ENCODE measurements at places on chromosomes 2 and 18.
A peak's percentile ranks its signal among the peaks of the same experiment; 100 is the strongest.

DNA sequence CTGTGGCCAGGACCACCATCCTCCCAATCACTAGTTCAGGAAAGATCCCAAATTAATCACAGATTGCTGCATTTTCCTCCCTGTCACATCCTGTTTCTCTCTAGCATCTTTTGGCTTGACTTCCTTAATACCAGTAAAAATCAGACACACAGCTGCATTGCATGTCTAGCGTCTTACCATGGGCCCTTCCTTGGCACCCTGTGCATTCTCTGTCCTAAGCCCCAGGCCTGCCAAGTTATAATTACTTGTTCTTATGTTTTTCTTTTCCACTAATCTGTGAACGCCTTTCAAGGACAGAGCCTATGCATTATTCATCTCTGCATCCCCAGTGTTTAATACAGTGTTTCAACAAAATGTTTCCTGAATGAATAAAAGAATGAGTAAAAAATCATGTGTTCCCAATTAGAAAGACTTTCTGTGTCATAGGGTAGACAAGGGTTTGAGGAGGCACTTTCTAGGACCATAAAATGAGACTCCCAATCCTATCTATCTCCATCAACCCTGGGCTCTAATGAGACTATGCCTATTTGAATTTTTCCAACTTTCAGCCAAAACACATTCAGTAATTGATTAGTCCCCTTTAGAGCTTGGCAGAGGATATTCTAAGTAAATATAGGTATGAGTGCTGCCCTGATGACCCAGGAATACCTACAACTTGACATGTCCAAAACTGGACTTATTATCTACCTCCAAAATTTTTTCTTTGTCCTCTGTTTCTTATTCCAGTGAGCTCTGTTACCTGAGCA, 10.3 kb upstream of the NT5C1B start:
- no peak for DNase-seq

- no peak for DNase-seq
These were observed 114.1 kb downstream of the MMADHC start for GRCh38 chr2:149473521-149473920.

DNA sequence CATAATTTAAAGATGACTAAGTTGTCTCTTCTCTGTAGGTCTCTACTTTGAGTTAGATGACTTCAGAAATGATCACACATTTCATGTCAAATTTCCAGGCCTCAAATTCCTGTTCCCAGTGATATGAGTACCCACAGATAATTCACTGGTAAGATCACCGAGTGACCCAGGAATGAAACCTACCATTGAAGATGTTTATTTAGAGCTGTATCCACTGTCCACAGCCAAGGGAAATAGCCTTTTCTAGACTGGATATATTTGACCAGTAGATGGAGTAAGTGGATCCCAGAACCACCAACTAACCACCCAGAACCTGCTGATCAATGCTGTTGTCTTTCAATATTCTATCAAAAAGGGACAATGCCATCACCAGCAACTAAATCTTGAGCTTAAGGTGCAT, 238.8 kb downstream of the SLC8A1 start:
- no peak for DNase-seq

DNA sequence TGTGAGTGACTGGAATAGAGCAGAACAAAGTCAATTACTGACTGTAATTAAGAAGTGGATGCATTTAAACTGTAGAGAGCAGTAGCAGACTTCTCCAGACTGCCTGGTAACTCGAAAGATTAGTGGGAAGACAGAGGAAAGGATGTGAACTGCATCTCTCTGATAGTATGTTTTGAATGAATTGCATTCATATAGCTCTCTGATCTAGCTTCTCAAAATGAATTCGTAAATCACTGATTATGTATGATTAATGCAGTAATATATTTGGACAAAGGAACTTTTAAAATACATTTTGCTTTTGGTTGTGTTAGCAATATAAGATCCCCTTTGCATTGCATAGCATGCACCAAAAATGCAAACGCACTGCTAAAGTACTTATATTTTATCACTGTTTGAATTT, 304.0 kb downstream of the ARHGAP15 start:
- no peak for DNase-seq

DNA sequence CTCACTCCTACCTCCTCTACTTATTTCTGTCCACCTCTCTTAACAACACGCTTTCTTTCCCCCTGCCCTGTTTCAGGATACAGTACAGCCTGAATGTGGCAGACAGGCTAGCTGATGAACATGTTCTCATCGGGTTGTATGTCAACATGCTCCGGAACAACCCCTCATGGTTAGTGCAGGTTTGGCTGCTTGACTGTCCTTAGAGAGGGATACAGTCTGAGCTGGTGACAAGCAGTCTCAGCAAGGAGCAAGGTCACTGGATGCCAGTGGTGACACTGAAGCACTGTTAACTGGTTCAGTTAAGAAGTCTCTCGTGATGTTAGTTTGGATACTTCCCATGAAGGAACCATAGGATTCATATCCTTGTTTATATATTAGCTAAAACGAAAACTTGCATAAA, 128.6 kb downstream of the DTNA start:
- DNase-seq, result no peak

GRCh38 chr2:51218047-51218446, 186.1 kb upstream of the NRXN1 start:
- DNase-seq, result no peak

GRCh38 chr2:10368491-10369231, 66.0 kb downstream of the HPCAL1 start:
- no peak for DNase-seq

DNA sequence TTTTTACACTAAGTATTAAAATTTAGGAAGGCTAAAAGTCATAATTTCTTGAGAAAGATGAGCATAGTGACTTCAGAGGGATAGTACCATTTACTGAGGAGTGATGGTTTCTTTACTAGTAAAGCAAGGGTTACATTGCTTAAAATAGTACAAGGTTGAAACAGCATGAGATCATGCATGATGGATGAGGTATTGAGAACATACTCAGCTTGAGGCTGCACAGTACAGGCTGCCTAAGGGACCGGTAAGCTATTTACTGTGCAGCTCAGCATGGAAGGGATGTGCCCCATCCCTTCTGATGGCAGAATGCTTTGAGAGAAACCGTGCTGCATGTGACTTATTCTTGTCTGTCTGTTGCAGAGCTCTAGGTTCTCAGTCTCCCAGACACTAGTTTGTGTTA, 122.1 kb downstream of the EML6 start:
- DNase-seq, result no peak

DNA sequence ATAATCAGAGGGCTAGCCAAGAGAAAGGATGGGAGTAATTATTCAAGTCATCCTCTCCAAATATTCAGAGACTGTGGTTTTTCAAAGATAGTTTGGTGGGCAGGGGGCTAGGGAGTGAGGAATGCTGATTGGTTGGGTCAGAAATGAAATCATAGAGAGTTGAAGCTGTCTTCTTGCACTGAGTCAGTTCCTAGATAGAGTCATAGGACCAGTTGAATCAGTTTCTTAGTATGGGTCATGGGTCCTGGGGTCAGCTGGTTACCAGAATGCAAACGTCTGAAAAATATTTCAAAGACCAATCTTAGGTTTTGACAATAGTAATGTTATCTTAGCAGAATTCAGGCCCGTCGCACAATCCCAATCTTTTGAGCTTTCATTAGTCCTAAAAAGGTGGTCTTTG, 171.4 kb upstream of the SPATS2L start:
- no peak for DNase-seq

DNA sequence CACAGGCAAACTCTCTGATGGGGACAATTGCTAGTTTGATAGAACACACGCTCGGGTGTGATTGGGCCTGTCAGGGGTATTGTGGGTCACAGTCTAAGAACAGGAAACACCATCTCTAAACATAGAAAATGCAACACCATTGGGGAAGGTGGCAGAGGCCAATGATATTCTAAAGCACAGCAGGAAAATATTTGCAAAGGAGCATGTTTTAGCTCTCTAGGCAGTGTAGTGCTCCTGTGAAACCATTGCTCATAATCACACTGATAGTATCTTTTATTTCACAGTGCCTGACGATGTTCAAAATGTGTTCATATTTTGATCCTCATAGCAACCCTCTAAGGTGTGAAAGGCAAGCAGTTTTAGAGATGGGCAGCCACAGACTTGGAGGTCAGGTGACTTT, 224.2 kb downstream of the CD226 start:
- no peak for DNase-seq

DNA sequence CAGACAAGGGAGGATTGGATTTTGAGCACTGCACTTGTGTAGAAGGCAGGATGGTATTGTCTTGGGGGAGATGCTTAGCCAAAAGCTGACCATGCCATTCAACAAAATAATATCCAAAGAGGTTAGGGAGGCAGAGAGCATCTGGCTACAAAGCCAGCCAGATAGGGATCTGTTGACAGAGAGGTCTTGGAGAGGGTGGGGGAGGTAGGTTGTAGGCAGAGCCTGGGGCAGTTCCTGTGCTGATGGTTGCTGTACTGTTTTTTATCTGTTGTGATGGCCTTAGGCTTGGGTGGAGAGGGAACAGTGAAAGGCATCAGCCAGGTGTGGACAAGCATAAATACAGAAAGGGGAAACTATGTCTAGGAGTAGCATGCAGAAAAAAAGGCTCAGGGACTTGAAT, 100.9 kb downstream of the AQP4 start:
- no peak for DNase-seq

DNA sequence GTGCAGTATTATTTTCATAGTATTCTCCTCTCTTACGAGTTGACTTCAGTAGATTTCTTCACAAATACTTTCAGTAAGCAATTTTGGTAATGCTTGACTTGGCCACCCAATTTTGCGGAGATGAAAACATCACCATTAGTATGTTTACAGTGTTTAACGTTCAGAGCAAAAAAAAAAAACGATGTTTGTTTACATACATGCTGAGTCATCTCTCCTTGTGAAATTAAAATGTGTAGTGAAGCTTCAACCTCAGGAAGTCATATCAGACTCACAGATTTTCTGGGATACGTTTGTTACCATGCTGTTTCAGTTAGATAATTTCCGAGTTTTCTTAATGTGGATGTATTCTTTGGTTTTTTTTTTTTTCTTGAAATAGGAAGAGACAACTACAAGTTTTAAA, 100.1 kb downstream of the CTNNA2 start:
- no peak for DNase-seq

- DNase-seq, result no peak
These were observed 8.5 kb downstream of the PDK1 start for GRCh38 chr2:172564376-172564775.

- DNase-seq, result no peak
These were observed 150.1 kb downstream of the UXS1 start for GRCh38 chr2:106044021-106044420.

GRCh38 chr2:168577885-168578284, 121.8 kb downstream of the CERS6 start:
- DNase-seq, result no peak

- DNase-seq, result no peak
These were observed 545.7 kb downstream of the ZEB2 start for GRCh38 chr2:143974262-143974661.

- DNase-seq, result no peak
These were observed 137.9 kb downstream of the ATAD2B start for GRCh38 chr2:23789012-23789411.

DNA sequence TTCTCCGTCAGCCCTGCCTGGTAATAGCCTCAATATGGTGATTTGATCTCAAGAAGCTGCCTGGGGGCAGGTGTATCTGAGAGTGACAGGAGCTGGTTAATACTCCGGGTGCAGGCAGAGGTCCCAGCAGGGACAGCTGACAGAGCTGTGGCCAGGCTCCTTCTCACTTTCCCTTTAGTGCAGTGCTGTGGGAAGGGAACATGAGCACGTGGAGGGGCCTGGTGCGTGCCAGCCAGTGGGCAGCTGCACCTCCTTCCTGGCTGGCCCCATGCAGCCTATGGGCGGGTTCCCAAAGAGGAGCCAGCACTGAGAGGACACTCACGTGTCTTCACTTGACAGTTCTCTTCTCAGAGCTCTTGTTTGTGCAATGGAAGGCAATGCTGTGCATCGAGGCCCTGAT, 9.1 kb downstream of the CNNM4 start:
- DNase-seq, result no peak

GRCh38 chr18:59049721-59050660, 89.7 kb upstream of the SEC11C start:
- DNase-seq, result no peak

- no peak for DNase-seq
These were observed 122.7 kb downstream of the TWIST2 start for GRCh38 chr2:238970553-238971081.

DNA sequence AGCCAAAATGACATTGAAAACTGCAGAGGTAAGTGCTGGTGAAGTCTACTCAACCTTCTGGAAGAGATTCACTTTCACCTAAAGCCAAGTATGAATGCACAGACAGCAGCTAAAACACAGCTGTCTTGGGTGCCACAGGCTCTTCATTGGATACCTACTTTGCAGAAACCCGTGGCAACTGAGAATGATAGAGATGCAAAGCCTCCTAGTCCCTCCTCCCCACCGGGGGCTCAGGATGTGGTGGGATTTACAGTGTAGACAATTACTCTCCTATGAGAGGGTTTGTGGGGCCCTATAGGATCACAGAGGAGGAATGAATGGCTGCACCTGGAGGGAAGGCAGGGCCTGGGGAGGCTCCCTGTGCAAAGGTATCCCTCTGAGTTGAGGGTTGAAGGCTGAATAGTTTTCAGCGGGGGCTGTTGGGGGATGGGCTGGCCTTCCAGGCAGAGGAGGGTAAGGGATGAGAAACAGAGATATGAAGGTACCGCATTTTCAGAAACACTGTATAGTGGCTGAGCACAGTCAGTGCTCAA, 131.6 kb downstream of the RNF144A start:
- no peak for DNase-seq

- DNase-seq, result no peak
These were observed 48.6 kb upstream of the RALBP1 start for GRCh38 chr18:9426753-9427152.

GRCh38 chr2:65991381-65992197, 443.3 kb upstream of the MEIS1 start:
- DNase-seq, result no peak

DNA sequence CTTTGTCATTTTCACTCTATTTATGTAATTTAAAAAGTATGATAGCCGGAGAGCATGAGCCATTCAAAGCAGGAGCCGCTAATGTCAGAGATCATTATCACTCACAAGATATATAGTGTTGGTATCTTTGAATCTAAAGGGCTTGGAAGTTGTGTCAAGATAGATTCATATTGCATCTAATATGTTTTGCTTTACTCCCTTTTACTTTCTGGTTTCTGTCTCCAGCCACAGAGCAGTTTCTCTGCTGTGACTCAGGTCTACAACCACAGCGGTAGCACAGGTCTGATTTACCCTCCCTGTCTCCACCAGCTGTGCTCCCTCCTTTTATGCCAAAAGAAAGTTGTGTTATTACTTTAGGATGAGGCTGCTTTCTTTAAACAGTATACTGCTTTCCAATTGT, 424.0 kb downstream of the ARHGAP15 start:
- peak; percentile 27 for DNase-seq

GRCh38 chr18:58226429-58226828, 182.4 kb downstream of the NEDD4L start:
- DNase-seq, result no peak

DNA sequence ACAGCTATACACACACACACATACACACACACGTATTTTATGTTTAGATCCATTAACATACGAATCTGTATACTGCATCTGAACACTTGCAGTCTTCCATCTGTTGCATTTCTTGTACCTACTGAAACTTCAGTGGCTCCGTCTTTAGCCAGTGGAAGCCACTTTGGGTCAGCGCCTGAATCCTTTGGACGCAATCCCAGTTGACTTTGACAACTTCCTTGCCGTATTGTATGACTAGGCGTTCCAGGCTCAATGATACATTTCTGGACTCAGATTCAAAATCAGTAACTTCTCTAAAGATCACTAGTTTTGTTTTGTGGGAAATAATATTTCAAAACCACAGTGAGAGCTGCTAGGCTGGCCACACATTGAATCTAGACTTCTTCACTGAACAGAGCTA, 101.5 kb upstream of the GPC1 start:
- DNase-seq, result no peak

Data from stimulated activated CD4-positive, alpha-beta T cell treated with anti-CD3 and anti-CD28 coated beads, Interleukin-15, amount 100 ng/mL, for 48 hours (primary cell).